HS-27A (cell line): ENCODE measurements at places on chromosomes 12 and 14.

DNA sequence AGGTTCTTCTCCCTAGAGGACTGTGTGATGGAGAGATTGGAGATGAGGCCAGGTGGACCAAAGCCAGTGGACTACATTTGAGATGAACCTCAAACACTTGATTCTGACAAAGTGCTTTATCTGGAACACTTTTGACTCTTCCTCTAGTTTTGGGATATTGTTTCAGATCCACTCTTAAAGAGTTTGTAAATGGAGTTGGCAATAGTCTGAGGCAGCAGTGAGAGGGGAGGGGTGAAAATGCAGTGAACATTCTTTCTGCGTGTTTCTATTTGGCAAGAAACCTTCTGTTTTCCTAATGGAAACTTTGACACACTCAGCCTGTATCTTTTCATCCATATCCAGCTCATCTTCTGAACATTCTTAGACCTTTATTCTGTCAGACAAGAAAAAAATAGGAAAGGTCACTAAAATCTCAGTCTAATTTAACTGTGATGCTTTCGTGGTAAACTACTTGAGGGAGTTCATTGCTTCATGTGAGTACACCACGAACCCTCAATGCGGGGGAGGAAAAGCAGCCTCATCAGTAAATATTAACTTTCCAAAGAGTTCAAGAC lies 57.4 kb upstream of the KCNJ8 start:
- DNase-seq, result no peak

GRCh38 chr14:90416720-90417119 lies 19.9 kb downstream of the CALM1 start:
- no peak for DNase-seq

GRCh38 chr14:81147140-81147897 lies 73.4 kb downstream of the GTF2A1 start:
- no peak for DNase-seq

GRCh38 chr14:73526036-73526984 lies 10.6 kb upstream of the ACOT1 start:
- no peak for DNase-seq

GRCh38 chr14:80770114-80770908 lies 171.2 kb downstream of the CEP128 start:
- DNase-seq, result no peak

DNA sequence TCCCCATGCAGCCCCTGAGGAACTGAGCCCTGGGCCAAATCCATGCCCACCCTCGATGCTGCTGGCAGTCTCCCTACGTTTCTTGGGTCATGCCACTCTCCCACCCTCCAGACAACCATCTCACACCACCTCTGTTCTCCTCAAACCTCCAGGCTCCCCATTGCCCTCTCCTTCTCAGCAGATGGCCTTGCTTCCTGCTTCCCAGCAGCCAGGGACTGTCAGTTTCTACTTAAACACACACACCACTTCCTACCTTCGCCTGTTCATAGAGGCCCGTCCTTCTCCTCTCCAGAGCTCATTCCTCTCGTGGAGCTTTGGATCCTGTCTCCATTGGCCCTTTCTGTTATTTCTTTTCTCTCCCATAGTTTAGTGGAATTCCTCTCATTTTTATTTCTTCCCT lies 27.1 kb downstream of the ZNF664 start:
- no peak for DNase-seq

DNA sequence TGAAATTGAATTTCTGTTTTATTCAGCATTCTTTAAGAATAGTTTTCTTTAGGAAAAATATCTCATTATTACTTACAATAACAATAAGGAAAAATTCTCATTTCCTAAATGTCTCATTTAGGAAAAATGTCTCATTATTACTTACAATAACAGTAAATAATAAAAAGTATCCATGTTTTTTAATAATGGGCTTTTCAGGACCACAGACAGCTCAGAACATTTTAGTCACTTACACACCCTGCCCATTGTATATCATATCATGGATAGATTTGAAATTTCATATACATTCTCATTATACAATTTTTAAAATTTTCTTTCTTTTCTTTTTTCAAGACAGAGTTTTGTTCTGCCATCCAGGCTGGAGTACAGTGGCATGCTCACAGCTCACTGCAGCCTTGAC lies 58.9 kb downstream of the ASCL1 start:
- DNase-seq, result no peak

DNA sequence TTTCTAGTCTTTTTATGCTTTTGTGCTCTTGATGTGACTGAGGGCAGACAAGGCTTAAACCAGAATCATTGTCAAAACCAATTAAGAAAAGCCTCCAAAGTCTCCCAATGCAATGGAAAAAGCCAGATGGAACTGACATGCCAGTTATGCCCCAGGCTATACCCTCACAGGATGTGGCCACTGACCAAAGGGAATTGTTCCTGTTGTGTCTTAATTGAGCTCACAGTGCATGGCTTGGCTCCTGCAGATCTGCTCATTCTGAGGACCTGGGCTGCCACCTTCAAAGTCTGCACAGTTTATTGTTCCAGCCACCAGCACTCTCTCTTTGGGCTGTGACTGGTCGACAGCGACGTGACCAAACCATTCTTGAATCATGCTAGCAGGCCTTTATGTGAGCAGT lies 17.1 kb upstream of the BICD1 start:
- DNase-seq, result no peak

- no peak for DNase-seq
These were observed 15.7 kb upstream of the FAM222A start for GRCh38 chr12:109697877-109698468.

- DNase-seq, result no peak
These were observed 28.2 kb upstream of the RPLP0 start for GRCh38 chr12:120229071-120229486.

GRCh38 chr14:55120571-55121495 lies 8.2 kb upstream of the LGALS3 start:
- DNase-seq, result no peak

DNA sequence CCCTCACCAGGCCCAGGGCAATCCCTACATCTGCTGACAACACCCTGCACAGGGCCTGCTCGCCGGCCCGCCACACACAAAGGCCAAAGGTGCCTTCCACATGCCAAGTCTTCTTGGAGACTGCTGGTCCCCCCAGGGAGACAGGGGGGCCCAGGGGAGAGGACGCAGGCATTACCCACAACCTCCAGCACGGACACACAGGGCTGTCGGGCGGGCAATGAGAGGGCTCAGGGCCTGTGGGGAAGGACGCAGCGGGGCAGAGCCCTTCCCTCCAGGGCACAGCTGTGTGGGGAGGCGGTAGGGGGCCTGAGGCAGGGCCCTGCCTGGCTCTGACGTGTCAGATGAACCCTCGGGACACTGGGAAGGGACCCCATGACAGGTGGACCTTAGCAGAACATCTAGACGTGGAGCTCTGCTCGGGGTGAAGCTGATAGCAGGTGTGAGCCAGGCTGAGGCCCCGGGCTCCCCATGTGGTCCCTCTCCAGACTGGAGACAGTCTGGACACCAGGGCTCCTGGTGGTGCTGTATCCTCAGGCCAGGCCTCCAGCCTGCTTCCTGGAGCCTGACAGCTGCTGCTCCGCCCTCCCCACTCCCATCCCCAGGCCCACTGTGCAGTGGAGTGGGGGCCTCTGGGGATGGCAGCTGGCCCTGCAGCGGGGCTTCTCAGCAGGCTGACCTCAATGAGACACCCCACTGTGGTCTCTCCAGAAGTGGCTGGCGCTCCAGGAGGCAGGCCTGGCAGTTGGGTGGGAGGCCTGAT lies 31.6 kb upstream of the NUDT14 start:
- no peak for DNase-seq

- no peak for DNase-seq
These were observed 13.2 kb upstream of the MAP1LC3B2 start for GRCh38 chr12:116545936-116546335.

DNA sequence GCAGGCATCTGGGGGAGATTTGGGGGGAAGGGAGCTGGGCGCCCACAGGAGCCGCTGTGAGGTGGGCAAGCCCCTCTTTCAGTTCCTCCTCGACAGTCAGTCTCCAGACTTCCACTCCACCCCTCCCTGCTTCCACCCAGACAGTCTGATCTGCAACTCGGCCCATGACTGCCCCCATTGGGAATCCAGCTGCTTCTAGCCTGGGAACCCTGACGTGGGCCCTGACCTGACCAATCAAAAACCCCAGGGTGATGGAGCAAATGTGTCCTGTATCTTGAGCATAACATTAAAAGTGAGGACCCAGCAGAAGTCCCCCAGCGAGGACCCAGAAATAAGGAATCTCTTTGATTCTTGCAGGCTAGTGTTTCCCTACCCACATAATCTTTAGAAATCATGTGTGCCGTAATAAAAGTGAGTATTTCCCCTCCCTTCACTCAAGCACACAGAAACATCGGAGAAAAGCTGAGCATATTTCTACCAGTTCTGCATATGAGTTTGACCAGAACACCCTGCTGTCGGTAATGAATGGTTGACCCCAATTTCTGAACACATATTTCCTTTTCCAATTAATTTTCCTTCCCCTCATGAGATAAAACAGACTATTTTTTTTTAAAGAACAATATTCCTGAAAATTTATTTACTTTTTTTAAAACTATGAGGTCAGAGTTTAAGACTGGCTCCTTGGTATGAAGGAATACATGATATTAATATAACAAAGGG lies 6.4 kb downstream of the SSH1 start:
- peak; percentile 69 for DNase-seq

DNA sequence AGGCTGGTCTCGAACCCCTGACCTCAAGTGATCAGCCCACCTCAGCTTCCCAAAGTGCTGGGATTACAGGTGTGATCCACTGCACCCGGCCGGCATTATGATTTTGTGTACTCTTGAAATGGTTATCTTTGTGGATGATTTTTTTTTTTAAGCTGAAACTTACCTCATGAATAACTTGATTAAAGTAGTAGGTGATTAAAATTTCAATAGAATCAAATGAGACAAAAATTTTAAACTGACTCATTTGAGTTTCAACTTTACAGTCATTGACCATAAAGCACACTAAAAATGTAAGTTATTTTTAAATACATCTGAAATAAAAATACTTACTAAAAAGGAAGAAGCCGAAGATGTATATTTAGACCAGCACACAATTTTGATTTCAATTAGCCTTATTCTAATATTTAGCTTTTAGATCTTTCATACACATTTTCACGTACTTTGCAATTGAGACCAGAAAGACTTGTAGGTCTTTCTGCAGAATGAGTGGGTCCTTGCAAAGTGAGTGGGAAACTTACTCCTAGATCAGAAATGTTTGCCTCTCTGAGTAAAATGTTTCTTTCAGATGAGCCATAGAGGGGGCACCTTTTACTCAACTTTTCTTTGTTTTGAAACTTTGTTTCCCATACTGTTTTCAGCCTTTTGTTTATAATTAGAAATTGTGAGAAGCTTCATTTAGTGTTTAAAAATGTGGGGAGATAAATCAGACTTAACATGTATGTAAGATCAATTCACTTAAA lies 34.2 kb downstream of the TMPO start:
- DNase-seq, result no peak

- no peak for DNase-seq
These were observed 121.1 kb downstream of the TGFB3 start for GRCh38 chr14:75860561-75861160.

GRCh38 chr14:54730156-54730961 lies 163.4 kb downstream of the SAMD4A start:
- DNase-seq, result no peak

GRCh38 chr14:37369425-37369824 lies 171.7 kb downstream of the MIPOL1 start:
- DNase-seq, result no peak

GRCh38 chr14:51445001-51445390 lies 204.9 kb downstream of the TMX1 start:
- DNase-seq, result no peak

DNA sequence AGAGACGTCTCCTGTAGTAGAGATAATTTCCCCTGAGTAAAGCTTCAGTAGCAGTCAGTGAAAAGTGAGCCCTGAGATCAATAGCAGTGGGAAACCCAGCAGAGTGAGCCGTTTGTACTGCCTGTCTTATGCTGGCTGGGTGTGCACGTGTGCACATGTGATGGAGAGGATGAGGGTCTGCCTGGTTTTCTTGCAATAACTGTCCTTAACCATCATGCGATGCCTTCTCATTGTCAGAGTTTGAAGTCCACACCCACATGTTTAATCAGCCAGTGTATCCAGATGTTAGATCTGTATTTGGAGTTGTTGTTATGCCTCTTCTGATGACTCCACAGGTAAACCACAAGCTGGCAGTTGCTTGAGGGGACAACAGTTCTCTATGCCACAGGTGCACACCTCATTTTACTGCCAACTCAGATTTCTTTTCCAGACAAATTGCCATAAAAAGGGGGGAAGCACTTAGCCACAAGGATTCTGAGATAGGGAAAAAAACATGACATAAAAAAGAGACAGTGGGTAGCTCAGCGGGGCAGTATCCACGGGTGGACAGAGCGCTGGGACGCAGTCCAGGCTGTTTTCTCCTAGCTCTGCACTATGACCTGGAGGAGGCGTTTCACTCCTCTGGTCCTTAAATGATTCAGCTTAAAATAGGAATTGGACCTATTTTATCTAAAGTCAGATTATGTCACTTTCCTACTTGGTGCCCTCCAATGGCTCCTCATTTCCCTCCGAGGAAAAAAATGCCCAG lies 192.3 kb downstream of the ANO6 start:
- DNase-seq, result no peak

DNA sequence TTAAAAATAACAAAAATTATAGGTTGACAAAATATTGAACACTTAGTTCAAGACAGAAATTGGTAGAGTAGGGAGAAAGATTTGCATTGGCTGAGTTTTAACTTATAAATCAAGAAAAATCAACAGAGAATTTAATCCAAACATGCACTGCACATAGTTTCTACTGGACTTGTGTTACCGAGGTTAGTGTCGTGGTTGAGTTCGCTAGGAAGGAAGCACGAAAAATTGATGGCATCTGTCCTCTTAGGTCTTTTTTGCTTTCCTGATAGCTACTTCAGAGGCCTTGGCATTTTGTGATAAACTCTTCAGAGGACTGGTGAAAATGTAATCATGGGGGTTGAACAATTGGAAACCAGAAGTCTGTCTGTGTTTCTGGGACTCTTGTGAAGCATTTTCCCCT lies 392.9 kb downstream of the NUAK1 start:
- DNase-seq, result no peak

DNA sequence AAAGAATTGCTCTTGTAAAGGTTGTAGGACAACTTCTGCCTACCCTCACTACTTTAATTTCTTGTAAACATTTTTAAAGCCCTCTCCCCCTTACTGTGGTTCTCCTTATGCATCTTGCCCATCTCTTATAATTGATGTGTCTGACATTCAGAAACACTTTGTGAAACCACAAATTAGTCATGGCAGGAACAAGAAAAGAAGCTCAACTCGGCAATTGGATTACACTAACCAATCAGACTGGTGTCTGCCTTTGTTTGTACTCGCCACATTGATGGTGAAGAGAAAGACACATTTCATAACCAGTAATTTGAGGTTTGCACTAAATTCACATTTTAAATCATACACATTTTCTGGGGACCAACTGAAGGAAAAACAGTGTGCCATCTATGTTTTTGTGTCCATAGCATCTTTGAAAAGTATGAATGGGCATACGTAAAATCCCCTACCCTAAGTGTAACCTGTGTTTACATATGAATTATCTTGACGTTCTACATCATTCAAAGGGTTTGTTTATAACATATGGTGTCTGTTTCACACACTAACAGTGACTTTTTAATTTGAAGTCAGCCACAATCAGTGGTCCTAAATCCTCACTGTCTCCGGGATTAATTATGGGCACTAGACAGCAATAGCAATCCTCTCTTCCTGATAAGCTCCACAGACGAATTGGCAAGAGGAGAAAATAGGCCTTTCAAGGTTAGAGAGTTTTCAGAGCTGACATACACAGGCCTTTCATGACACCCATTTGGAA lies 49.9 kb downstream of the OTX2 start:
- no peak for DNase-seq
